ENCODE measurements at places on chromosomes 5 and 9.

GRCh38 chr9:131276094-131276888 lies at the start of gene FAM78A:
TSS of gene FAM78A (minus strand) at chr9:131276510. CDS start at chr9:131276179, 331 bp downstream.
- no peak for DNase-seq

DNA sequence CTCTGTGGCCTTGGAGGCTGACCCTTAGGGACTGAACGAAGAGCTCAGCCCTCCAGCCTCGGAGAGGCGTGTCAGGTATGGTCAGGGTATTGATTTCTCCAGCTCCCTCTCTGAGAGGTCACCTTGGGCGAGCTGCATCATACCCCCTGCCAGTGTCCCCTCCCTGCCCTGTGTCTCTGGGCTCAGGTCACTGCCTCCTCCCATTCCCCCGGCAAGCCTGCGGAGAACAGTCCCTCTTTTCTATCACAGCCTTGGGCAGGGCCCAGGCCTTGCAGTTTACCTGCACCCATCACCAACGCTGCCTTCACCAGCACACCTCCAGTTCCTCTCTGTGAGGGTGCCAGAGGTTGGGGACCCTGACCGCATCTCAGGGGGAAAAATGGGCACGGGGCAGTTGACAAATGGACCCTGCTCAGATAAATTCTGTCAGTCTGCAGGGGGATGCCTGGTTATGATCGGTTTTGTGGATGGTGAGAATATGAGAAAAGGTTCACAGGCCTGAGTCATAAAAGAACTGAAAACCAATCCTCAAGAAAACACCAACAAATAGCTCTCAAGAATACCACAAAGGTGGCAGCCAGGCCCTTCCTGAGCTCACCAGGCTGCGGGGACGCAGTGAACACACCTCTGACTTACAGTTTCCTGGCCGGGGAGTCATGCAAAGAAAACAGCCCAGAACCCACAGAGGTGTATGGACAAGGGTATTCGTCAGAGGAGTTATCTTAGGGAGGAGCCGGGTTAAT lies 24.7 kb upstream of the RXRA start:
- DNase-seq, result peak; percentile 53

DNA sequence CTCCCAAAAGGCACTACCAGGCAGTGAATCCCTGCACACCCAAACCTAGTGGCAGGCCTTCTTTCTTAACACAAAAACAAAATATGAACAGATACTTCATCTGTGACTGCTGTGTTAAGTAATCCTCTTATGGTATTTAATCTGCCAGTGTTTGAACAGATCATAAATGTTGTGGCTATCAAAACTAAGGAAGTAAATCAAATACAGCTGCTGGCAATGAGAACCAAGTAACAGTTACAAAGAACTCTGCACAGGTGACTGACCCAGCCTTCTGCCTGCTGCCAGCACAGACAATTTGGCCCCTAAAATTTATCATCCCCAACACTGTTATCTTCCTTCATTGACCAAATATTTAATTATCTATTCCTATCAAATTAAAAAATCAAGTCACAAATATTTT lies 78.0 kb downstream of the GNAQ start:
- no peak for DNase-seq

GRCh38 chr5:132667761-132668705 lies 5.8 kb upstream of the IL4 start:
- DNase-seq, result no peak

DNA sequence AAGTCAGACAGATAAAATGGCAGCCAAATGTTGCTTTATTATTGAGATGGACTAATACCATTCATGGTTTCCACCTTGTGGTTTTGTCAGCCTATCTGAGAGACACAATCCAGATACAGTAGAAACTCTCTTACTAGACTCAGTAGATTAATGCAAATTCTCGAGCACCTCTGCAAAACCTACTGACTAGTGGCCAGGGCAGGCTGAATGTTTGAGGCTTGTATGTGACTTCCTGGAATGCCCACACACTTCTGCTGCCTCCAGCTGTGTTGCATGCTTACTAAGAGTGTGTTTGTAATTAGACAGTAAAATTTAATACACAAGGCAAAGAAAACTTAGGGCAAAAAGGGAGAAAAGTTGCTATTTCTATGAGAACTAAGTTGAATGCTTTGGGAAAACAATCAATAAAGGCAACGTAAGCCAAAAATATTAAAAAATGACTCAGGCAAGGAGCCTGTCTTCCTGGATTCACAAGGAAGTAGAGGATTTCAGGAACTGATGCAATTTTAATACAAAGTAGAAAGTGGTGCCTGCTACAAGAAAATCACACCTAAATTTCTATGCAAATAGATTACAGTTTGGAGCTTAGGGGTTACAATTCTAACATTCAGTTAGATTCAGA lies 30.2 kb upstream of the CCNG1 start:
- DNase-seq, result peak; percentile 30

GRCh38 chr5:113115956-113116355 lies 139.4 kb downstream of the DCP2 start:
- no peak for DNase-seq

- no peak for DNase-seq
Measured at GRCh38 chr9:136784997-136785361, 6.2 kb upstream of the TMEM141 start.

DNA sequence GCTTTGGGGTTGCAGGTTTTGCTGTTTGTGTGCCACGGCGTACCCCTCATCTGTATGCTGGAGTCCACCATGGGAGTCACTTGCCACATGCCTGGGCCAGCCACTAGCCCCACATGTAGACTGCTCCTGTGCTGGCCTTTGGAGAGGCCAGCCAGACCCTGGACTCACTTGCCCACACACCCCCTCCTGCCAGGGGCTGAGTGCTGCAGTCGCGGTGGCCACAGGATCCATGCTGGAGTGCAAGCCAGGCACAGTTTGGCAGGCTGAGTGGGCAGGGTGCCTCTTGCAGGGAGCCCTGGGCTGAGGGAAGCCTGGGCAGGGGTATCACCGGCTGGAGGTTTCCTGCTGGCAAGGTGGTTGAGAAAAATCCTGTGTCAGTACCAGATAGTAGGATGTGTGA lies 25.6 kb upstream of the GCNT1 start:
- no peak for DNase-seq

- no peak for DNase-seq
Measured at GRCh38 chr5:176185133-176185733, 53.0 kb upstream of the SIMC1 start.

- DNase-seq, result no peak
Measured at GRCh38 chr9:124626276-124626675, 119.1 kb upstream of the NR5A1 start.

DNA sequence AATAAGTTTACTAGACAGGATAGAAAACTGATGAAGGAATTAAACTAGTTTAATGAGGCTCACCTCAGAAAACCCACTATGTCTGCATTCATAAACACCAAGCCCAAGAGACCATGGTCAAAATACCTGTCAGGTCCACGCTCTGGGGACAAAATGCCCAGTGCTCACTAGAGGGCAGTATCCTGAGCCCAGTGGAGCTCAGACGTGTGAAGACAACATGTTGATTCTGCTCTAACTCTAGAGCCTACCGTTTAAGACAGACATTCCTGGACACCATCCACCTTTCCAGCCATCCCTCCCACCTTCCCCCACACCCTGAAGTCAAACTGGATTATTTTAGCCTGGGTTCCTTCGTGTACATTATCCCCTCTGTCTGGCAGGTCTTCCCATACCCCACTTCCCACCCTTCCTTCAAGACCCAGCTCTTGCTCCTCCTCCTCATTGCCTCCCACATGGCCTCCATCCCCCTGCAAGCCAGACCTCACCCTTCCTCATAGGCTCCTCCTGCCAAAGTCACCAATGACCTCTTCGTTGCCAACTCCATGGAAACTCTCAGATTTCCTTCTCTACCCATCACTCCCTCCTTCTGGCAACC lies 142.3 kb upstream of the FSTL4 start:
- DNase-seq, result peak; percentile 48

DNA sequence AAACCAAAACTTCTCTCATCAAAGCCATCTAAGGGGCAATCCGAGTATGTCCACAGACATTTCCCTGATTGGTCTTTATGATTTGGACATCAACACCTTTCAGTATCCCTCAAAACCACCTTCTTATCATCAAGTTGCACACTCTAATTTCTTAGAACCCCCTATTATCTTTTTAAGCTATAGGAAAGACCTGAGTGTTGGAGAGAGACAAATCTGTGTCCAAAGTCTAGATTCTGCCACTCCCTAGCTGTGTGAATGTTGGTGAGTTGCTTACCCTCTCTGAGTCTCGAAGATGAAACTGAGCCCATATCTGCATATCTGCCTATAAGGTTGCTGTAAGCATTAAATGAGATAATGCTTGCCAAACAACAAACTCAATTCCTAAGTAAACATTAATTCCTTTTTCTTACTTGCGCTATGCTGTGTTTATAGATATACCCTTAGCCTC lies 159.1 kb downstream of the DOCK8 start:
- no peak for DNase-seq

DNA sequence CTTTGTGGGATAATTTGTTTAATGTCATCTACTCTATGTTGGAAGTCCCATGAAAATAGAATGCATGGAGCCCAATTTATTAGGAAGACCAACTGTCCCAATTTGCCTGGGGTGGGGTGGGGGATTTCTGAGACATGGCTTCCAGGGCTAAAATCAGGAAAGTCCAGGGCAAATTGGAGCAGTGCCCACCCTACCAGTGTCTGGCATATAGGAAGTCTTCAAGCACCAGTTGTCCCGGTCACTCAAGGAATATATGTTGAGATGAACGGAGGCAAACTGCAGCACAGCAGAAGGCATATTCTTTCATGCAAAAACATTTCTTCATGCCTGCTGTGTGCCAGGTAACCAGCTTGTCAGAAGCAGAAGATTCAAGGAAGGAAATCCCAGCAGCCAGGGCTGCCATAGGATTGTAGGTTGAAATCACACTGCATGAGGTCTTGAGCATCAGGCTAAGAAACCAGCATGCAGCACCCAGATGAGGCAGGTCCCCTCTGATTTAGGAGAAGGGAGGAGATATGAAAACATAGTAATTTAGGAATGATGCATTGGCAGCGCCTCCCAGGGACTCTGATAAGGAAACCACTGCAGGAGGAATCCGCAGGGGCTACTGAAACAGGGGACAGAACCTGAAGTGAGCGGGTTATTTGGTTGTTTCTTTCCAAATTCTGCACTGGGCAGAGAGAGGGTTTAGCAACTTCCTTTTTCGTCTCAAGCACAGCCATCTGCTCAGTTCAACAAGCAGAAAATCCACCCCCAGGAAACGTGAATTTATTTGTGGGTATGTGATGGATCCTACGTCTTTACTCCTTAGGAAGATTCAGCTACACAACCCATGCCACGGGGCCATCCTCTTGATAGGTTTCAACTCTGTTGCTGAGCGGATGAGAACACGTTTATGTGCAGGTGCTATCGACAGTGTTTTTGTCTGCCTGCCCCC lies 112.6 kb upstream of the CPEB4 start:
- DNase-seq, result no peak

All from H4 (cell line).